Stimulated activated CD4-positive, alpha-beta T cell treated with anti-CD3 and anti-CD28 coated beads, Interleukin-15, amount 100 ng/mL, for 24 hours (primary cell): ENCODE measurements at places on chromosomes 2 and 18.

GRCh38 chr18:13642440-13642827, 83.9 kb downstream of the FAM210A start:
- DNase-seq = no peak

GRCh38 chr18:23115683-23116096, 19.6 kb upstream of the CABLES1 start:
- no peak for DNase-seq

- no peak for DNase-seq
Measured at GRCh38 chr2:155157065-155157464, 458.6 kb downstream of the KCNJ3 start.

- DNase-seq = no peak
Measured at GRCh38 chr2:33344230-33344629, 132.2 kb upstream of the RASGRP3 start.

GRCh38 chr2:59182249-59182648, 941.1 kb upstream of the FANCL start:
- DNase-seq = no peak

DNA sequence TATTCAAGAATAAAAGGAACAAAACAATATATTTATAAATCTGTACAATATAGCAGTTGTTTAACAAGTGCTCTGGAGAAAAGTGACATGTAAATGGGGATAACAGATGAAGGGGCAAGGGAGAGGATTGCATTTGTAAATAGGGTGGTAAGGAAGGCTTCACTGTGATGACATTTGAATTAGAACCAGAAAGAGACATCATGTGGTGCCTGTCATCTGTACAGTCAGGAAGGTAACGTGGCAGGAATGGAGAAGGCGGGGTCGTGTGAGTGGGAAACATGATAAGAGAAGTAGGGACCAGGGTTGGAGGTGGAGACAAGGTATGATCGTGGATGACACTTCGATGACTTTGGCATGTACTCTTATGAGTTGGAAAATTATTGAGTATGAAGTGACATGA, 1393.6 kb upstream of the NXPH2 start:
- DNase-seq = no peak

- no peak for DNase-seq
Measured at GRCh38 chr2:12296915-12297314, 419.8 kb upstream of the TRIB2 start.

DNA sequence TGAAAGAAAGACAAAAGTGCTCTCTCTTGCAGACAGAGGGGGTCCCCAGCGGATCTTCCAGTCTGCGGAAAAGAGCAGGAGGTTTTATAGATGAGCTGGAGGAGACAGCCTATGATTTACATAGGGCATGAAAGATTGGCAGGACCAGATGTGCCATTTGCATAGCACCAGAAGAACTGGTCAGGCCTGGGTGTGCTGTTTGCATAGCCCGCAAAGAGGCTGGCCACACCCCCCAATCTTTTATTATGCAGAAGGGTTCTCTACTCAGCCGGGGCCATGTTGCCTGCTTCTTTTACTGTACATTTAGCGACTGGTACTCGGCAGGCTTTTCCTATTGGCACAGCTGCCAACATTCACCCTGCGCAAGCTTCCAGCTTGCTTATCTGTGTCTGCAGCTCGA, 317.6 kb downstream of the GALR1 start:
- no peak for DNase-seq

- no peak for DNase-seq
Measured at GRCh38 chr2:204027091-204027490, 90.5 kb downstream of the ICOS start.

- no peak for DNase-seq
Measured at GRCh38 chr18:77162580-77162979, 30.0 kb upstream of the MBP start.

- DNase-seq = no peak
Measured at GRCh38 chr2:210593166-210593565, 36.8 kb downstream of the CPS1 start.

DNA sequence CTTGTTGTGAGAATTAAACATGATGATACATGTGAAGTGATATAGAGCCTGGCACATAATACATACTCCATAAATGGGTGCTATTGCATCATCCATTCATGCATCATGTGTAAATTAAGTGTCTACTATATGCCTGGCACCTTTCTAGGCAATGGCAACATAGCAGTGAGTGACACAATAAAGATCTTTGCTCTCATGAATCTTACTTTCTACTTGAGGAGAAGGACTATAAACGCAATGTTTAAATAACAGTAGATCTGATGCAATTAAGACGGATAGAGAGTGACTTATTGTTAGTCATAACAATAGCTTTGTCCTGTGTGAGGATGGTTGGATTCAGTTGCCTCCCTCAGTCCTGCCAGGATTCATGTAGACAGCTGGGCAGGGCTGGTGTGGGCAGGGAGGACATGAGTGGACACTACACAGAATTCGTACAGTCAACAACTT, 88.4 kb upstream of the NPAS2 start:
- no peak for DNase-seq

- DNase-seq = no peak
Measured at GRCh38 chr2:217553679-217554078, 449.1 kb downstream of the TNS1 start.

DNA sequence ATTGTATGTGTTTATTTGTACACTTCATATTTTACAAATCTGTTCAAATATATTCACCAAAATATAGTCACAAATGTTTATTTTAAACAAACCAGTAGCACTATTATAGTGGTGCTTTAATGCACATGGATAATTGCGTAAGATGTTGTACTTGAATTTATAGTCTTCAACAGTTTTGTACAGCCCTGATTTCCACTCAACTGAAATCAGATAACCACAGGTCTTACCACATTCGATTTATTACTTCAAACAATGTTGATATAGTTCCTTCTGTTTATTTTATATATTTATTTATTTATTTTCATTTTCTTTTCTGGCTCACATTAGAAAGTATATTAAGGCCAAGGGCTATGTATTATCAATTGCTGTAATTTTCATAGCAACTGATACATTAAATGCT, 99.4 kb upstream of the ZNF804A start:
- DNase-seq = no peak

GRCh38 chr2:177611310-177611886, 218.8 kb downstream of the AGPS start:
- DNase-seq = no peak

DNA sequence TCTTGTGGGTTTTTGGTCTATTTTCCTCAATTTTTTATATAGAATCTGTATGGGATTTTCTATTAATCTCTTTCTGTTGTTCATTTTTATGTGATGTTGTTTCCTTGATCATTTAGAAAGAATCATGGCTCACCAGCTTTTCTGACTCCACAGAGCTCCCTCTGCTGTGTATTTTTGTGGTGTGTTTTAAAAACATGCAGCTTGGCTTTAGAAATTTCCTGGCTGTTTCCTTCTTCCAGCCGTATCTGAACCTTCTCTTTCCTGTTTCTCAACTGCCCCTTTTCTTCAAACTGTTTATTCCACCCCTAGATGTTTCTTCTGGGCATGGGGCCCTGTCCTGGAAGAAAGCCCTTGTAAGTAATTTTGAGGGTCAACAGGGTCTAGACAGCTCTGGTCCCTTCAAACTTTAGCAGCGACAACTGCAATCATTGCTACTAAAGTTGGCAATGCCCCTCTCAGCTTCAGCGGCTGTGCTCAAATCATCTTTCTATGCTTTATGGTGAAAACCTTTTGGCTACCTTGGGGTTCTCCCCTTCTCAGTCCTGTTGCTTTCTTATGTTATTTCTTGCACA, 17.6 kb upstream of the COPS8 start:
- no peak for DNase-seq

DNA sequence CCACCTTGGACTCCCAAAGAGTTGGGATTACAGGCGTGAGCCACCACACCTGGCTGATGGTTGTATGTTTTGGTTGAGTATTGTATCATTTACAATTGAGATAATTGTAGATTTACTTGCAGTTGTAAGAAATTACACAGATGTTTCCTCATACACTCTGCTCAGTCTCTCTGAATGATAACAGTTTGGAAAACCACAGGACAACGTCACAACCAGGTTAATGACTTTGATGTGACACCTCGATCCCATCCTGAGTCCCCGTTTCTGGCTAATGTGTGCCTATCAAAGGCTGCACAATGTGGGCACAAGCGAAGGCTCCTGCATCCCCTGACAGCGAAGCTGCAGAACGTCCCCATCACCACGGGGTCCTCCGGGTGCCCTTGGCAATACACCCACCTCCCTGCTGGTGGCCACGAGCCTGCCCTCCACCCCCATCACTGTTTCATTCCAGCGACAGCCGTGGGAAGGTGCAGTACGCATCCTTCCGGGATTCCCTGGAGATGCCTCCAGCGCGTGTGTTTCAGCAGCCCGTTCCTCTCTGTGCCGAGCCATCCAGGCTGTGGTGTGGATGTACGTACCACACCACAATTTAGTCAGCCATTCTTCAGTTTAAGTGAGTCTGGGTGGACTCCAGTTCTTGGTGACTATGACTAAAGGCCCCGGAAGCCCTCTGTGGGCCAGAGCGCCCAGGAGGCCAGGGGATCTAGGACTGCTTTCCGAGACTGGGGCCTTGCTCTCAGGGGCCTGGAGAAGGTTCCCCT, 4.3 kb upstream of the PDCD1 start:
- DNase-seq = no peak

DNA sequence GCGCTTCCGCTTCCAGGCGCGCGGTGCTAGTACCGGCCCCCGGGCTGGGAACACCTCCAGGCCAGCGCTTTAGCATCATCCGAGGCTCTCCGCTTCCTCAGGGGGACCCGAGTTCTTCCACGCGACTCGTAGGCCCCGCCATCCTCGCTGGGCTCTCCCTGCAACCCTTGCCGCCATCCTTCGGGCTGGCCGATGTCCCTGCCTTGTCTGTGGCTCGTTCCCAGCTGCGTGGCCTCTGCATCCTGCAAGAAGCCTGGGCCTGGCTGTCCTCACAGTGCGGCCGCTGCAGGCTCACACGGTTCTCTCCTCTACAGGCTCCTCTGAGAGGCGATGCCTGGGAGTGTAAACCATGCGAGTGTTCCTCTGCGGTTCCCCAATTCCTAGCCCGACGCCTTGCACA, 98.6 kb upstream of the PXDN start:
- DNase-seq = no peak

- DNase-seq = no peak
Measured at GRCh38 chr2:12302140-12302539, 414.6 kb upstream of the TRIB2 start.

DNA sequence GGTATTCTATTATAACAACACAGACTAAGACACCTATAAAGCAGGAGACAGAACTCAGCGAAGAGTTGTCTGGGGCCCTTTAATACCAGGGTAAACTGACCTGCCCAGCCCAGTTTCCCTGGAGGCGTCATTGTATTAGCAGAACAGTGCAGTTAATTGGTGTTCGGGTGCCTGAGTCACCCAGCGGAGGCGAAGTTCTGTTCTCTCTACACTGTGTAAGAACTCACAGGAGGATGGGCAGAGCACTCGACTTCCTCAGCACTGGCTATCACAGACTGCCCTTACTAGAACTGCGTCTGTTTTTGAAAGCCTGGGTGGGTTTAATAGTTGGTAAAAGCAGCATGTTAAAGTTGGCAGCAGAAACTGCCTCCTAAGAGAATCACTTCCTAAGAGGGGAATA, 106.5 kb upstream of the ATP8B1 start:
- DNase-seq = no peak

DNA sequence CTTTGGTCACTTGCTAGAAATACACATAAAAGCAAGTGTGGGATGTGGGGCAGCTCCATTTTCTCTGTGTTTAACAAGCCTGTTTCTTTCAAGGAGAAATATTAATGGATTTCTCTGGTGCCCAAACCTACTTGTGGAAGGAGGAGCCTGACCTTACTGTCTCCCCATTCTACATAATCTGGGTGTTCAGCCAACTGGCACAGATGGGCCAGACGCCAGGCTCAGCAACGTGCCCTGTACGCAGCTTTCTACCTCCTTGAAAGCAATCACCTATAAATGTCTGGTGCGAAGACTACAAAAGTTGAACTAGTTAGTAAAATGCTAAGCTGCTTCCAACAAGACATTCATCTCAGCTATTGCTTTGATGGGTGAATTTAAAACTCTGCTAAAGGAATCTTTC, 33.2 kb upstream of the MYO3B start:
- DNase-seq = no peak

DNA sequence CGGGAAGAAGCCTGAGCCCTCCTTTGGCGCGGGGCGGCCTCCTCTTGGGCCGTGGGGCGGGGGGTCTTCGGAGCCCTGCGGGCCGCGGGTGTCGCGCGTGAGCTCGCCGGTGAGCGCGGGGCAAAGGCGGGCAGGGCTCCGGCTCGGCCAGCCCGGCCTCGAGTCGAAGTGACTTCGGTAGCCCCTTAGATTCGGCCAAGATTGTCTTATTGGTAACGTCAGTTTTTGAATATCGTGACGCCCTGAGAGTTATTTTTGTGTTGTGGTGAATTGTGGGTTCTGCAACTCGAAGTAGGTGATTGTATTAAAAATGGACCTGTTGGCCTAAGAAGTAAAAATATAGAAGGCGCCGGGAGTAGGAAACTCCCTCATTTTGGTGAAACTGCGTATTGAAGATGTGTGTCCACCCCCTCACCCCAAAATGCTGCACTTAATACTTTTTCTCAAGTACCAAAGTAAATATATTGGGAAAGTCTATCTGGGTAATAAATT, 669 bp downstream of the MARCHF7 start:
- DNase-seq = no peak

GRCh38 chr2:134169788-134170187, 84.1 kb upstream of the MGAT5 start:
- DNase-seq = peak; percentile 46

DNA sequence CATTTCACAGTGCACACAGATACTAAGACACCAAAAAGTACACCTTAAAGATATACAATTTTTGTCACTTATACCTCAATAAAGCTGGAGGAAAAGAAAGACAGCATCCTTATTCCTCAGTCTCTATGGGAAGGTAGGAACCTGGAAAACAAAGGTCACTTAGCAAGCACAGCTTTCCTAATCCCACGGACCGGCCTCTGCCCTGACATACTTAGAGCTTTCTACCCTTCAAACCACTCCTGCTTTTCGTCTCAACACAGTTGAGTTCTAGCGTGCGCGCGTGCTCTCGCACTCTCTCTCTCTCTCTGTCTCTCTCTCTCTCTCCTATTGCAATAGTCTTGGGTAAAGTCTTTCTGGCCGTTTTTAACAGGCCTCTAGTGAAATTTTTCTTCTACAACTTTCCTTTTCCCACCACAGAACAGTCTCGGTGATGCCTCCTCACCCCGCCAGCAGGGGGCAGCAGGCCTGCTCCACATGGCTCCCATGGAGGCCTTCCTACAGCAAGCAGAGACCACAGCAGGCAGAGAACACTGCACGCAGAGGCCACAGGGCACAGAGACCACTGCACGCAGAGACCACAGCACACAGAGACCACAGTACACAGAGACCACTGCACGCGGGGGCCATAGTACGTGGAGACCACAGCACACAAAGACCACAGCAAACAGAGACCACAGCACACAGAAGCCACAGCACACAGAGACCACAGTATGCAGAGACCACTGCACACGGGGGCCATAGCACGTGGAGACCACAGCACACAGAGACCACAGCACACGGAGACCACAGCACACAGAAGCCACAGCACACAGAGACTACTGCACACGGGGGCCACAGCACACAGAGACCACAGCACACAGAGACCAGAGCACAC, 106.9 kb downstream of the FBXO15 start:
- DNase-seq = peak; percentile 84
